ENCODE measurements at places on chromosomes 7 and 10.

DNA sequence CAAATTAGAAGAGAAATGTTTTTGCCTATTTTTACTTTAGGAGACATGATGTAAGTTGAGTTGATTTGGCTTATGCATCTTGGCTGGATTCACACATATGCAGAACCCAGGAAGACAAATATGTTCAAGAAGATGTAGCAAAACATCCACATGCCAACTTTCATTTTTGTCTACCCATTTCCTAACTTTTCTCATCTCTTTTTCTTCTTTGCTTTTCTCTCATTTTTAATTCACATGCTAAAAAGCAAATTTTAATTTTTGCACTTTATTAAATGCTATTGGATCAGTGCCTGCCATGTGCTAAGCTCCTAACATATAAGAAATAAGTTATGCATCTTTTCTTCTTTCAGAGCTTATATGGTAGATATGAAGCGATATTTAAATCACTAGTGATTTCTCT is 143.7 kb upstream of the GRM3 start:
- DNase-seq, result no peak

GRCh38 chr10:7388602-7389001 is 22.2 kb downstream of the SFMBT2 start:
- no peak for DNase-seq

DNA sequence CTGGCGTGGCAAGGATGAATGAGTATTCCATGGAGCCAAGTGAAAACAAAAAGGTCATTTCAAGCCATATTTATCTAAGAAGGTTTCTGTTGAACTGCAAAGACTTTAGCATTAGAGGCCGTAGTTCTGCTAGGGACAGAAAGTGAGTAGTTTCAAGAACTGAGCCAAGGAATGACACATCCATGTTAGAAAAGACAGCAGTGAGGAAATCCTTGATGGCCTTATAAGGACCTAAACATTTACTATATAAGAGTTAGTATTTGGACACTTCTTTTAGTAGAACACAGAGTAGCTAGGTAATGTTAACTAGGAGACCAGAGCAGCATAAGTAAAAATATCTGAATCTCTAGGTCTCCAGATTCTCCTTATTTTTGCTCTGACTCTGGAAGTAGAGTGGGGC is 329.8 kb upstream of the SEMA3D start:
- no peak for DNase-seq

GRCh38 chr10:131216681-131217230 is 94.8 kb downstream of the TCERG1L start:
- DNase-seq, result no peak

DNA sequence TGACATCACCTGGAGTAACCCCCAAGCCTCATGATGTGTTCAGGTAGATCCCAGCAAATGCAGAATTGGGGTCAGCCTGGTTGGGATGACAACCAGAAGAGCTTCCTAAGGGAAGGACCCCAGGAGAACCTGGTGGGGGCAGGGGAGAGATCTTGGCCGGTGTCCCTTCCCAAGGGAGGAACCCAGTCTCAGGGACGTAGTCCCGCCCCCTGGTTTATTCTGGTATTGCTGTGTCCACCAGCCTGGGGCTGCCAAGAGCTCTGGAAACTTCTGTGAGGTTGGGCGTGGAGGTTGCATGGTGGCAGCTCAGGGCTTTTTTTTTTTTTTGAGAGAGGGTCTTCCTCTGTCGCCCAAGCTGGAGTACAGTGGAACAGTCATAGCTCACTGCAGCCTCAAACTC is 19.4 kb downstream of the GTF2IRD1 start:
- no peak for DNase-seq

GRCh38 chr7:75667938-75668337 is 70.8 kb downstream of the HIP1 start:
- DNase-seq, result no peak

DNA sequence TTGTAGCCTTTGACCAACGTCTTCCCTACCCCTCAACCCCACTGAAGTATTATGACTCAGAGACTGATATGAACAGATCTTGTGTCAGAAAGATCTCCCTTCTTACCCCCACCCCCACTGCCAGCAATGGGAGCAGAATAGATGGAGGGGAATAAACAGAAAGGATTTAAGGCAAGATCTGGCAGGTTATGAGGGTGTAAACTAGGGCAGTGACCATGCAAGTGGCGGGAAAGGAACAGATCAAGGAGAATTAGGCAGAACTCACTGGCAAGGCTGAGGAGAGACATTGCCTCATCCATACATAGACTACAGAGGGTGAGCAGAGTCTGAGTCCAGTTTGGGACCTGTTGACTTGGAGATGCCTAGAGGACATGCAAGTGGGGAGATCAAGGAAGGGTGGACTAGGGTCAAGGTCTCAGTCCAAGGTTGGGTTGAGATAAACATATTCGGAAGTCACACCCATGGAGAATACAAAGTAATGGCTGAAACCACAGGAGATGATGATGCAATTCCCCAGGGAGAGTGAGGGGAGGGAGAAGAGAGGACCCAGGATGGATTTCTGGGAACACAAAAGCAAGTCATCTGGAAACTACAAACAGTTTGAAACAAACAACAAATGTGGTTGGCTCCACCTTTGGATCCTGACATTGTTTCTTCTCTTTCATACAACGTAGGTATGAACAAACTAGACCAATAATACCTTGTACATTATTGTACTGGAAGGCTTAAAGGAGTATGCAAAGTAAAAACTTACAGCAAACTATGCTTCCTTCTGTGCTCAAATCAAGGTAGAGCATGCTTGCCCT is 44.9 kb upstream of the IL6 start:
- DNase-seq, result no peak

DNA sequence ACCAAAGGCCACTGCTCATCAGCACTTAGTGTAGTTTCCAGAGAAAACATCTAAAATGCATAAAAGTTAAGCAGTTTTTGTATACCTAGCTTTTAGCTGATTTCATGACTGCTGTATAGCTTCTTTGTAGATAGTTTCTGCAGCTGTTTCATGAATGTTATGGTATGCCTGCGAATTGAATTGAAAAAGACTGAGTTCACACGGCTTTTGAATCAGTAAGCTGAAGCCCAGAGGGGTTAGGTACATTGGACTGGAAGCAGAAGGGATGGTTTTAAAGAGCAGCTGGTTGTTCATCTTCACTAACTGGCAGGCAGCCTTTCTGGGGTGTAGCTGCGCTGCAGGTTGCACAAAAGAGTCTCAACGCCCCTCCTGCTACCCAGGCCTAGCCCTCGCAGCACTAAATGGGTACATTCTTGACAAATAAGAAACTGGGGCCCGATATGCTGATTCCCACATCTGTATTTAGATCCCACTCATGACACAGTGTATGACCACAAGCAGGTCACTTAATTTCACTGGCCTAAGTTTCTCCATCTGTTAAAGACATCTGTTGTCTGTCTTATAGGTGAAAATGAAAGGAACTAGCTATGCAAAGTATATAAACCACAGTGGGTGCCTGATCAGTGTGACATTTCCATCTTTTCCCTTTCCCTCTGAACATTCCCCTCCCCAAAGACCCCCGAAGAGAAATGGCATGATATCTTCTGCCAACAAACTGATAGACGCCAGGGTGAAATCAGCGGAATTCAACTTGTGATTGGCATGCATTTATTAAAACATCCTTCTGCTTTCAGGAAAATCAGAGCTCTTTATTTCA is 85.9 kb upstream of the AGBL3 start:
- DNase-seq, result no peak

- no peak for DNase-seq
Measured at GRCh38 chr10:117899181-117899683, 147.5 kb downstream of the RAB11FIP2 start.

DNA sequence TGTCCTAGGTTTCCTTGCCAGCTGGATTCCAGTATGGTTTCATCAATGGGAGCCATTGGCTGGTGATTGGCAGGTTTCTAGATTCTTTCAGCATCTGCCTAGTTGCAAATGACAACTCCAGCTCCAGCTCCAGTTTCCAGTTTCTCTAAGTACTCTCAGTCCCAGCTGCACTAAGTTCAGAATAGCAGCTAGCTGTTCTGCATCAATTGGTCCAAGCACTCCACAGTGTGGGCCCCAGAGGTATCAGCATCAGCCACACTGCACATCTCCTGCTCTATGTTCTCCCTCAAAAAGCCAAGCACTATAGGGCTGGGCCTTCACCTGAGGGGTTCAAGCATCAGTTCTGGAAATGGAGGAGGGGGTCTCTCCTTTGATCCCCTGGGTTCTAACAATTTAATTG is 143.4 kb downstream of the VPS50 start:
- no peak for DNase-seq

GRCh38 chr7:123472750-123473445 is 61.5 kb downstream of the IQUB start:
- no peak for DNase-seq

Measured in cortex of kidney (tissue), 1 donor.